Activated T-helper 1 cell treated with Interleukin-2 at 50 U/mL for 16 hours (primary cell): ENCODE measurements at places on chromosomes 5 and 9.

DNA sequence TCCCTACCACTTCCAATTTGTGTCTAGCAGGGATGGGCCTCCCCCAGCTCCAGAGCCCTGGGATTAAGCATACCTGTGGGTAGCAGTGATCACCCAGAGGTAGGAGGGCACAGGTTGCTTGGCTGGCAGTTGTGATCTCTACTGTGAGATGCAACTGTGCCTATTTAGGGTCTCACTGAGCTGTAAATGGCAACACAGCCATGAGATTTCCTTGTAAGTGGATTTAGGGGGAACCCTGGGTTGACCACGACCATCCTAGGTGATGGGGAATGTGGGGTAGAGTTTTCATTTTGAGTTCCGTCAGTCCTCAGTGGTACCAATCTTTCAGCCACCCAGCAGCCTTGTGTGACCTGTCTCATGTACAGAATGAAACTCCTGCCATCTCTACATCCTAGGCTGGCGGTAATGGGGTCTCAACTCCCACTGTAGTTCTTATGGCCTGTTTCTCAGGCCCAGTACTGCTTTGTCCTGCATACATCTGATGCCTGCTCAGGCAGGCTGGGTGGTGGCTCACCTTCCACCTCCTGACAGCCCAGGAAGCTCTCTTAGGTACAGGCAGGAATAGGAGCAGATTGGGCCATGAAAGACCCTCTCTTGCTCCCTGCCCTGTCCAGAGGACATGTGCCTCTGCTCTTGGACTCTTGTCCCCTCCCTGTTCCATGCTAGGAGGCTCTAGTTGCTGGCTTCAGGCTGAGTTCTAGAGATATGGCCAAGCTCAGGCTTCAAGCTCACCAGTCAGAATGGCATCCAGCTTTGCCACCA, 8.1 kb downstream of the HNRNPAB start:
- DNase-seq = no peak

DNA sequence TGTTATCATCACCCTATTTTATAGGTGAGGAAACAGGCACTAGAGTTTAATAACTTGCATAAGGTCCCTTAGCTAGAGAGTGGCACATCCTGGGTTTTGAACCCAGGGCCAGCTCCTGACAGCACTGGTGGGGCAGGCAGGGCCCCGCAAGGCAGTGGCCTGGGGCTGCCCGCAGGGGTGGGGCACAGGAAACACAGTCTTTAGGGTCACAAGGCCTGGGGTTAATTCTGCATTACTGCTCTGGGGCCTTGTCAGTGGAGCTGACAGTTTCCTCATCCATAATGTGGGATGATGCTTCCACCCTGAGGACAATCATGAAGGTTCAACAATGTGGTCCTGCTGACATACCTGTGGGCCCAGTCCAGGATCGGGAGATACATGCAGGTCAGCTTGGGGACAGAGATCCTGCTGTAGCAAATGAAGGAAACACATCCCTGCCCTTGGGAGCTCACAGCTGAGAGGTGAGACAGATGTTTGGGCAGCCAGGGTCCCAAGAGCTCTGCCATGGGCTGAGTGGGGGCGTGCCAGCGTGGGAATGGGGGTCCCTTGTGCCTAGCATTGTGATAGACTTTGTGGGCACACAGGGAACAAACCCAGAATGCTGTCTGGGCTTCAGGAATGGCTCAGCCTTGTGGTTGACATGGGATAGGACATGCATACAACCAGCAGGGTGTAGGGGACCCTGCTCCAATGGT, 14.7 kb downstream of the FGF18 start:
- DNase-seq = no peak

DNA sequence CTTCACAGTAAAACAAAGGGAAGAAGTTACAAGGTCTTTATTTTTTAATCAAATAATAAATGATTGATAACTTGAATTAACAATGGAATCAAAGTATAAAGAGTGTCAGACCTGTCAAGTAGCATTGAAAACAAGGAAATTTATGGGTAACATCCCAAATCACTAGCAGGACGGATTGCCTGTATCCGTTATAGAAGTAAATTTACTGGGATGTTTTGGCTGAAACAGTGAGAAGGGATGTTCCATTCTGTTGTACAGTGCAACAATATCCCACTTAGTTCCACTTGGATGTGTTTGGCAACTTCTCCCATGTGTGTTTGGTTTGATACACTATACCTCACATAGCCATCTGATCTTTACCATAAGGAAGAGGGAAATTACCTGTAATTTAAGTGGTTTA, 421.0 kb upstream of the CHD1 start:
- DNase-seq = no peak

- DNase-seq = no peak
Observed at GRCh38 chr5:28301712-28302111, 1263.3 kb upstream of the CDH9 start.

DNA sequence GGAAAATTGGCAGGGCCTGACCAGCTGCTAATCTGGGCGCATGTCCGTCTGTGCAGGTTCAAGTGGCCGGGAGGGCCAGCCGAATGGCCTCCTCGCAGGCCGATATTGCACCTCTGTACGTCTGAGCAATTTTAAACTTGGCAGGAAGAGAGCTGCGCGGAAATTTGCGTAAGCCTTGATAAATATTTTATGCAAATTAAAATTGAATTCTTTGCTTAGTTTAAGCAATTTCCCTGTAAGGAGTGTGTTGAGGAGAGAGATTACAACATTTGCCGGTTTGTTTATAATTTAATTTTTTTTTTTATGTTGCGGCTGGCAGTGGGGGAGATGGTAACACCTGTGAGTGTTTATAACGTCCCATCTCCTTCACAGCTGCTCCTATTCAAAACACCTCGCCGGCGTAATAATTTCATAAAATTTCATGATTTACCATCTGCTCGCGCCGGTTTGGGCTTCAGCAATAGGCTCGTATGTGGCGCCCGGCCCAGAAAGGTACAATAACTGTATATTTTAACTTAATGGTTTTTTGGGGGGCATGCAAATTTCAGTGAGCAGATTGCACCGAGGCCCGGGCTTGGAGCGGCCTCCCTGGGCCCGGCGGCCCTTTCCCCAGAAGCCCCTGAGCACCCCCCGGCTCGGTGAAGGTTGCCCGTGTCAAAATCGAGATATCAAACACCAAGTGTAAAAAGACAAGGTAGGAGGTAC, 269.4 kb upstream of the MVB12B start:
- no peak for DNase-seq

- no peak for DNase-seq
Observed at GRCh38 chr5:119187776-119188529, 117.1 kb downstream of the DMXL1 start.

- DNase-seq = no peak
Observed at GRCh38 chr9:7756088-7756487, 43.5 kb downstream of the DMAC1 start.

DNA sequence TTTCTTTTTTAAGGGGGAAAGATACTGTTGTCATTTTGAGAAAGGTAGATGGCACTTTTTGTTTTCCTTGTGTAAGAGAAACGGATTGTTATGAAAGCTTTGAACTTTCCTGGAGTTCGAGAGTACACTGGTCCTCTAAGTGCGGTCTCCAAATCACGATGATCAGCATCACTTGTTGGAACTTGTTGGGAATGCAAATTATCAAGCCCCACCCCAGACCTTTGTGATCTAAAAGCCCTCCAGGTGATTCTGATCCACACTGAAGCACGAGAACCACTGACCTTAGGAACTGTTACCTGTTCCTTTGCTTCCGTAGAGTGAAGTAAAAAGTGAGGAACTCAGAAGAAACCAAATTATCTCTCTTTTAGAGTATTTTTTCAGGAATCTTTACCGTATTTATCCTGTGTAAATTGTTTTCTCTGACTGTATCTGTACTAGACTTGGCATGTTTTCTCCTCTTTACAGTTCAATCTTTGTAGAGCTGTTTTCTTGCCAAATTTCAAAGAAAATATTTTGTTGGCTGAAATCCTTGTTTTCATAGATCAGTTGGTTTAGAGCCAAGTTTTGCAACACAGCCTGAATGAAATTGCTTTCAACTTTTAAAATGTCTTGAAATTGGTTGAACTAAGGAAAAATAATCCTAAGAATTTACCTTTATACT, 4.0 kb downstream of the MAT2B start:
- no peak for DNase-seq

DNA sequence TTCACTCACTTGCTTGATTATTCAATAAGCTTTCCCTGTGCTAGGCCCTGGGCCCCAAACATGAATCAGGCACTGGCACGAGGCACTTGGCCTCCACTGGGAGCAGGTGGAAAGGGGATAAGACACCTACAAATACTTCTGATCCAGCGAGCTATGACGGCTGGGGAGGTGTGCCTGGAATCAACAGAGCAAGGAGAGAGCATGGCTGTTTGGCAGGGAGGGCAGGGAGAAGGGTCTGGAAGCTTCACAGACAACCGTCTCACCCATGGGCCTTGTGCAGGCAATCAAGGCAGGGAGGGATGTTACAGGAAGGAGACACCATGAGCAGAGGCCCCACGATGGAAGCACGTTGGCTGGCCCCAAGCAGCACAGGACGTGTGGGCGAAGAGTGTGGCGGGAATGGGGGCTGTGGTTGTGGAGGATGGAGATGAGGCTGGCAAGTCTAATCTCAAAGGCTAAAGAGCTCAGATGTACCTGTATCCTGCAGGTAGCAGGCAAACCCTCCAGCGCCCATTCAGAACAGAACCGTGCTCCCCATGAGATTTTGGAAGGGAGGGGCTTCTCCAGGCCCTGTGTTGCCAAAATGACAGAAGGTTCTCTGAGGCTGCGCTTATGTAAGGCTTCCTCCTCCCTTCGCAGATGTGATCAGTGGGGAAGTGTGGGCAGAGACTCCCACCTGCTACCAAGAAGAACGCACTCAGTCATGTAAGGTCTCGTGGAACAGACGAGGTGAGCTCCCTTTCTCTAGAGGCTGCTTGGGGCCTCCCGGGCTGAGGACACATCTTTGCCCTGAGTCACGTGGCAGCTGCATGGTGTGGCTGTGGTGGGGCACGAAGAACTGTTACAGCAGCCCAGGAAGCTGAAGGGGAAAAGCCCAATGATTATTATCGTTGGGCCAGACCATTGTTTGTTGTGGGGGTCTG, 189.7 kb downstream of the DAB2IP start:
- no peak for DNase-seq

- no peak for DNase-seq
Observed at GRCh38 chr5:179309751-179310320, 35.4 kb downstream of the ADAMTS2 start.

- no peak for DNase-seq
Observed at GRCh38 chr5:159043590-159043989, 56.1 kb downstream of the EBF1 start.

DNA sequence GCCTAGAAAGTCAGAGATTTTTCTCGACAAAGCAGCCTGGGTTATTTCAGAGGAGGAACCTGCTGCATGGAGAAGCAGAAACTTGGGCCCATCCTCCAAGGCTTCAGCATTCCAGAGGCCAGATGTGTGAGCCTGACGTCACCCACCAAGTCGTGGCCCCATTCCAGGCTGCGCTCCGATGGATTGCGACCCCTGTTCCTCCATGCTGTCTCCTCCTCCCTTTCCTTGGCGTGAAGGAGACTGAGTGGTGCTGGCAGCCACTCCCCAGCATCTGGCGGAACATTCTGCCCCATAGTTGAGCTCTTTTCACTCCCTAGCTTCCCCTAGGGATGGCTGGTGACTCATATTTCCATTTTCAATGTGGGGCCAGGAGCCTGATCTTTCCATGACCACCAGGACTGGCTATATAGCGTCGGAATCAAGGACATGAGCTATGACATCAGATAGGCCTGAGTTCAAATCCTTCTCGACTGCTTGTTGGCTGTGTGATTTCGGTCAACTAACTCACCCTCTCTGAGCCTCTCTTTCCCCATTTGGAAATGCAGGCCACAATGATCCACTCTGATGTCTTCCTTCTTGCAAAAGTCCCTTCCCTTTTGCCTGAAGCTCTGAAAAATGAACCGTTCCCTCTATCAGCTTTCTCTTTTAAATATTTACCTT, 24.5 kb upstream of the DUSP1 start:
- DNase-seq = no peak

DNA sequence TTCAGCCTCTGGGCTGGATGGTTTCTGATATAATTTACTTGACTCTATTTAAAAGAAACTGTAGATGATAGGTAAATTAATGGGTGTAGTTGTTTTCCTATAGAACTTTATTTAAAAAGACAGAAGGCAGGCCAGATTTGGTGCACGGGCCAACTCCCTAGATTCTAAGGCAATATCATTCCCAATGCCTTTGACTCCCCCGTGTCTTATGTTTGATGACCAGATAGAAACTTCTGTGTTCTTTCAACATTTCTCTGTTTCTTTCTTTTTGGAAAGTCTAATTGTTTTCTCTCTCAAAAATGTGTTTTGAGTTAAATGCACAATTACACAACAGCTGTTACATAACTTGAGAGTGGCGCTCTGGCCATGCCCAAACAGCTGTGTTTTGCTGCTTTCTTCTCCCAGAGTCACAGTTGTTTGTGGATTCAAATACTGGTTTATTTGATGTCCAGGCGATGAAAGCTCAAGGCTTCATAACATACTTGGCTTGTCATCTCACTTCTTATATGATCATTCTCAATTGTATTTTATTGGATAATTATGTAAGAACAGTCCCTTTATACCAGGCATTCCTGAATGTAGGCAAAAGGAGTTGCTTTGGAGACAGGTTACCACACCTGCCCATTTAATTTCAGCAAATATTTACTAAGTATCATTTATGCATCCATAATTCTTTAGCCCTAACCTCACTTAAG, 1.7 kb upstream of the ALDH1A1 start:
- DNase-seq = no peak

- peak; percentile 8 for DNase-seq
Observed at GRCh38 chr5:10288592-10289219, 19.0 kb downstream of the CMBL start.

GRCh38 chr9:87878989-87879511, 3.6 kb upstream of the SPATA31E1 start:
- no peak for DNase-seq

GRCh38 chr9:20002011-20002410, 213.2 kb upstream of the SLC24A2 start:
- no peak for DNase-seq

GRCh38 chr5:50655810-50656205, 10.6 kb upstream of the PARP8 start:
- DNase-seq = no peak

DNA sequence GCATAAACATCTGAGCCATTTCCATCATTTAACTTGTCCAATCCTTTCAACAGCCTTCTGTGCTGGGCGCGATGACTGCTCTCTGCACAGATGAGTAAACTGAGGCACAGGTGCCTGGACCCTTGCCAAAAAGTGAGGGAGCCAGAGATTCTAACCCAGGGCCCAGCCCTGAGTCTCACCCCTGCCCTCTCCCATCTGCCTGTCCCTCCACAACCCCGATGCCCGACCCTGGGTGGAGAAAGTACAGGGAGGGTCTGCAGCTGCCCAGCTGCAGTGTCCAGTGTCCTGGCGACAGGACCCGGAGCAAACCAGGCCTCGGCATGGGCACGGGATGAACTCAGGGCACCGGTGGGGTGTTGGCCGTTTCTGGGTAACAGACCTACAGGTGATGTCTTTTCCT, 39.6 kb upstream of the CLPTM1L start:
- DNase-seq = no peak

DNA sequence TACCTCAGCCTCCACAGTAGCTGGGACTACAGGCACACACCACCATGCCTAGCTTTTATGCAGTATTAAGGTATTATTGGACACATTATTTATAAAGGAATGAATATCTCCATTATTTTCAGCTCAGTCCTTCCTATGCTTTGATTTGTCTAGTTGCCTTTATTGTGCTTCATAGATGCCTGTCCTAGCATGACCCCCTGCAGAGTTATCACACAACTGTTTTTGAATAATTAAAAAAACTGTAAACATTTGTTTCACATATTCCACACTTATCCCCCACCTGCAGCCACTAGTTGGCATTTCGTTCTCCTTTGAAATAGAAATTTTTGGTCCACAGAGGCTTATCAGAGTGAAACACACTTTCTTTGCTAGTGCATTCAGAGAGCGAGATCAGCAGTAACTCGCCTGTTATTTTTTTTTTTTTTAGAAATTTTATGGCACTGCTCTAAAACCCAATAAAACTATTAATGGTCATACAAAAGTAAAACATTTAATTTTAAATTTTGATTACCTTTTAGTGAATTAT, 151.8 kb upstream of the RASA1 start:
- DNase-seq = no peak
